Lower leg skin (tissue), 4 donors: ENCODE measurements at places on chromosomes 2 and 18.

DNA sequence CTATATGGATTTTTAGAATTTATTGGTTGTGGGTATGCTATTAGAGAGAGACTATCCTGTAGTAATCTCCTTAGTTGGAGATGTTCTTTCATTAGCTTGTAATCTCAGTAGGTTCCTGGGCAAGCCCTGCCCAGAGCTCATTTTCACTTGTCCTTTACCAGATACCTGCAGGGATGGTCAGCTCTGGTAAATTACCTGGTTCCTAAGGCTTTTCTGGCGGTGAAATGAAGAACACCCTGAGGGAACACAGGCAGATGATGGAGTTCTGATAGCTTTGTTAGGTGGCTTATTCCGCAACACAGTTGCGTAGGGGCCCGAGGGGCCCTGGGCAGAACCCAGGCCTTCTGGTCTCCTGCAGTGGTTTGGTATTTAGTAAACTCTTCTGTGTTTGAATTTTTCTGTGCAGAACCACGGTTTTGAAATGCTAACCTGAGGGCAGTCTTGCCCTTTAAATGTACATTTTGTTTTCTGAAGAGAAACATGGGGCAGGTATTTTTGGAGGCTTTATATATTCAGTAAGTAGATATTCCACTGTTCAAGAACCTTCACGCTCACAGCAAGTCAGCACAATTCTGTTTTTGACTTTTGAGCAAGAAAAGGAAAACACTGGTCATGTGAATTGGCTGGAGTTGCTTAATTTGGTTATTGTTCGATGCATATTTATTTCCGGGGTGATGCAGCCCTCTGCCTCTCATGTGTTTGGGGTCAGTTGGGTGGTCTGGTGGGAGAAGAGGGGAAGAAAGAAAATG, 22.4 kb downstream of the ZNF532 start:
- no peak for DNase-seq

DNA sequence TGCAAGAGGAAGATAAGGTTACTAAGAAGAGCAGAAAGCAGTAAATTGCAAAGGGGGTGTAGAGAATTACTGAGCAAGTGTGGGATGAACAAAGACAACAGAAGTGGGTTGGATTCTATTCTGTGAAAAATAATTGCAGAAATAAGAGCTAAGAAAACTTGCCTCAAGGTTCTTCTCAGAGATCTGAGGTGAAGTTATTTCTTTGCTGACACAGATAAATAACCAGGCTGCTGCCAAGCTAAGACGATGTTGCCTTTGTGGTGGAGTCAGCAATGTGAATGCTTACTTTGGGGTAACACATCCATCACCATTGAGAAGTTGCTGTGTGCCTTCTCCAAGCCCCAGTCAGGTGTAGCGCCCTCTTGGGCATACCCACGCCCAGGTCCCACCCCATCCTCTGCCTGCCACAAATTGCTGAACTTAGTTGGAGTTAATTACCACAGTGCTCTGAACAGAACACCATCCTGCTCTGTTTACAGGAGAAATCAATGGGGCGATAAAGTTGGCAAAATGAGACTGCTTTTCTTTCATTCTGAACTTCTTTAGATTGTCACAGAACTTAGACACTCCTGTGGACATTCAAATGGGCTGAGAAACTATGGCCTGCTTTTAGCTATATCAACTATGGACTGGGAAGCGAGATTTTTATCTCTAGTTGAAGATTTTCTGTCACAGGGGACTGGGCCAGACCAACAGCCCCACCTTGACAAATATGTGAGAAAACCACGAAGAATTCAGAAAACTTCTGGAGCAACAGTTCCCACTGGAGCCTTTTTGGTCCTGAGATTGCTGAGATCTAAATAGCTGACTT, 283.6 kb downstream of the TMX3 start:
- no peak for DNase-seq

DNA sequence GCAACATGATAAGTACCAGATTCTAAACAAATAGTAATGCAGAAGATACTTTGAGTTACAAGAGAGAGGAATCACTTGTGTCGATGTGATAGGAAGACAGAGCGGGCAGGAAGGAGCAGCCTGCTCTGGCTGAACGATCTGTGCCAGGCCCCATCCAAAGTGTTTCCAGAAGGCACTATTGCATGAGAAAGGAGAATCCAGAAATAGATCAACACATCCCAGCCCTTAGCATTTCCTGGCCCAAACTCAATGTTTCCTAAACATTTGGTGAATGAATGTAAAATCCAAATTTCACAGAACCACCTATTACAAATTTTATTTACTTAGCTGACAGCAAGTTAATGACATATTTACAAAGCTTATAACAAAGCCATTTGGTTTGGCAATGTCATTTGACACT, 257.2 kb downstream of the TXNL1 start:
- DNase-seq = no peak

DNA sequence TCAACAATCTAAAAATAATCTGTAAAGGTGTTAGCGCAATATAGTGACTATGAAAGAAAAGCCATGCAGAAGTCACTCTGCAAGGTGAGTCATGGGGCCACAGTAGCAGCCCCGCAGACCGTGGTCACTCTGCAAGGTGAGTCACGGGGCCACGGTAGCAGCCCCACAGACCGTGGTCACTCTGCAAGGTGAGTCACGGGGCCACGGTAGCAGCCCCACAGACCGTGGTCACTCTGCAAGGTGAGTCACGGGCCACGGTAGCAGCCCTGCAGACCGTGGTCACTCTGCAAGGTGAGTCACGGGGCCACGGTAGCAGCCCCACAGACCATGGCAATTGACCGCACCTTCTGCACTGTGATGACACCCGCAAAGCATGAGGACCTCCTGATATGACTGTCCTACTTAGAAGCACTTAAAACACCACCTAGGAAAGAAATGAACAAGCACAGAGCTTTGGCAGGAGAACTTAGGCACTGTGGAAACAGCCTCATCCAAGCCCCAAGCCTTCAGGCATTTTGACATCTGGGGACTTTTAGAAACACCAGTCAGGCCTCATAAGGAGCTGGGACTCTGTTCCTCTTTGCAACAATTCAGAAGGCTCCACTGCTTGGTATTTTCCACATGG, 70.1 kb downstream of the LDLRAD4 start:
- peak; percentile 50 for DNase-seq

- no peak for DNase-seq
These were observed 23.4 kb downstream of the OTX1 start for GRCh38 chr2:63073994-63074393.

GRCh38 chr2:174054926-174055325, 89.8 kb upstream of the SP3 start:
- DNase-seq = no peak

DNA sequence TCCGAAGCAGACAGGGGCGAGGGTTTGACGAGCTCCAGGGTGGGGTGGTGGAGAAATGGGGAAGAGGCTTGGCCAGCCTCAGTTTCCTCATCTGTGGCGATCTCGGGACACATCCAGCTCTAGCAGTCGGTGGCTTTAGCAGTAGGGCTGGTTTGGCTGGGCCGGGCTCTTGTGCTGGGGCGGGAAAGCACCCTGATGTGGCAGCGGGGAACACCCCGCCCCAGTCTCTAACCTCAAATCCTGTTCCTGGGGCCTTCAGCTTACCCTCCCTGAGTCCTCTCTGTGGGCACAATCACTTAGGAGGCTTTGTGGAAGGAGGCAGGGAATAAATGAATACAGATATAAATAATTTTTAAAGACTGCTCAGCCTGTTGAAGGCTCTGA, 26.5 kb upstream of the MCFD2 start:
- no peak for DNase-seq
